ENCODE measurements at places on chromosomes 4 and X.

- no peak for DNase-seq
Measured at GRCh38 chr4:151671541-151672059, 89.2 kb downstream of the GATB start.

GRCh38 chr4:110815950-110816349 lies 193.1 kb upstream of the PITX2 start:
- DNase-seq: no peak

GRCh38 chrX:100413229-100413628 lies 3.2 kb upstream of the PCDH19 start:
- no peak for DNase-seq

- no peak for DNase-seq
Measured at GRCh38 chrX:40496728-40497127, 84.0 kb upstream of the ATP6AP2 start.

DNA sequence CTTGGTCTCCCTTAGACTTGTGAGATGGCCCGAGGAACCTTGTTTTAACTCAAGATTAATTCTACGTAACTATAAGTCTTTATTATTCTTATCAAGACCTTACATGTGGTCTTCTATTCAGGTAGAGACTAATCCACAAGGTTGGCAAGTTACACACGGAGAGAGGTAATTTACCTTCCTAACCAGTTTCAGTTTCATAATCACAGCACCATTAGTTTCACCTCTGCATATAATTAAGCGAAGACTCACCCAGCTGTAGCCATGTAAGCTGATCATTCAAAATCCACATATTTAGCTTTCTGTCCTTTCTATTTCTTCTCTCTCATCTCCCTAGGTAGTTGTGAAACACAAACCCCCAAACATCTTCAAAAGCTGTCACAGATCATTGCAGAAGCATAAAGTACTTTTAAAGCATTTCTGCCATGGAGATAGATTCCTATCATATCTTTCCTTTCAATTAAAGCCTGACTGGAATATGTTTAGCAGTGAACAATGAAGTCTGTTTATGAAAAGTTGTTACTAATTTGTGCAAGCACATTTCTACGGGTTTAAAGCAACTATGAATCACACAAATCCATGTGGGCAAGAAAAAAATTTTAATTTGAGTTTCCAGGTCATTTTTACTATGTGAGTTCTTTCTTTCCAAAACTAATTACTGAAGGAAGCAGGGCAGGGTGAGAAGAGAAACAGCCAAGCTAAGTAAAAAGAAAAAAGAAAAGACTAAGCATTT lies 78.5 kb downstream of the BTC start:
- DNase-seq: no peak

GRCh38 chrX:65528705-65529340 lies 5.8 kb downstream of the LAS1L start:
- DNase-seq: no peak

GRCh38 chr4:28879178-28879577 lies 1841.0 kb upstream of the PCDH7 start:
- no peak for DNase-seq

GRCh38 chr4:143558286-143558685 lies 44.8 kb downstream of the SMARCA5 start:
- no peak for DNase-seq

- no peak for DNase-seq
Measured at GRCh38 chr4:61425315-61425714, 225.2 kb downstream of the ADGRL3 start.

DNA sequence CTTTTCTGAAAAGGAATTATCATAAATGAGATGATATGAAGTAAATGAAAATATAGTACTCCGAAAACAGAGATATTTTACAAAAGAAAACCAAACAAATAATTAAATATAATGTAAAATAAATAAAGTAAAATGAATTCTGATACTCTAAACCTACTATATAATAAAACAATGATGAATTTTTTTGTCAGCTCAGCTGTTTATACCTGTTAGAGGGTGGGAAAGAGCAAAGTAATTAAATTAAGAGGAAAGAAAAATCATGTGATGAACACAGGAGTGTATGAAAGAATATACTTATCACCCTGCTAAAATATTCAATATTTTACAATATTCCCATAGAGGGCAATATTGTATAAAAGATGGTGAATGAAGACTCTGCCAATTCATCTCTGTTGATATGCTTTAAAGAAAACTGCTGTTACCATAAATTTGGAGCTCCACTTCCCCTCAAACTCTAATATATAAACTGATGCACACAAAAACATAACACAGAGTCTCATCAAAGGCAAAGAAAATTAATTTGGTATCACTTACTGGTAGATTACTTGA lies 6.5 kb upstream of the NDST4 start:
- no peak for DNase-seq

DNA sequence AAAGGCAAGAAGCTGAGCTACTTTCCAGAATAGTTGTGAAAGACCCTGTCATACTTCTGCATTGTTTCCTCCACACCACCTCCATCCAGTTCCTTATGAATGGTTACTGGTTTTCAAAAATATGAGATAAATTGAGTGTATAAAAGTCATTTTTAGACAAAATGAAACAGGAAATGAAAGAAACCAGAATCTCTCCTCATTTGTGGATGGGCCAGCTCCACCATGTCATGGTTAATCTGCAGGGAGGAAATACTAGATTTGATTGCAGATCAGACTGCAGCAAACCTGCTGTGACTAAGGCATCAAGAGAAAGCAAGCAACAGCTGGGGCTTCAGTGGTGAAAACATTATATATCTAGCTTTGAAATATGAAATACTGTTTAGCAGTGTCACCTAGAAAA lies 23.8 kb downstream of the F9 start:
- no peak for DNase-seq

- DNase-seq: peak; percentile 40
Measured at GRCh38 chrX:138711399-138712347, at the start of gene FGF13. Gene FGF13 (minus strand): TSS chrX:138711717. CDS start chrX:138711003, 714 bp downstream.

- no peak for DNase-seq
Measured at GRCh38 chrX:43953218-43953617, 20.0 kb downstream of the NDP start.

DNA sequence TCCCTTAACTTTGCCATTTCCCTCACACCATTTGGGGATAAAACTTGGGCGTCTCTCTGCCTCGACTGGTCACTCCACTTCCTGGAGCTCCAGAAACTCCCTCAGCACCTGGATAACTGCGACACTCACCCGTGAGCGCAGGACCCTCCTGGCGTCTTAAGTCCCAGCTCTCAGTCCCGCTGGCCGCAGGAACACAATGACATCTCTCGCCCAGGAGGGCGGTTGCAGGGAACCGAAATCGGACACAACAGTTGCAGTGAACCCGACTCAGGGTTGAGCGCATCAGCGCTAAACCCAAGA lies 370.9 kb upstream of the SMIM31 start:
- DNase-seq: no peak

- DNase-seq: no peak
Measured at GRCh38 chr4:101306225-101306624, 41.1 kb downstream of the PPP3CA start.

- no peak for DNase-seq
Measured at GRCh38 chr4:138263247-138263816, 21.2 kb upstream of the SLC7A11 start.

DNA sequence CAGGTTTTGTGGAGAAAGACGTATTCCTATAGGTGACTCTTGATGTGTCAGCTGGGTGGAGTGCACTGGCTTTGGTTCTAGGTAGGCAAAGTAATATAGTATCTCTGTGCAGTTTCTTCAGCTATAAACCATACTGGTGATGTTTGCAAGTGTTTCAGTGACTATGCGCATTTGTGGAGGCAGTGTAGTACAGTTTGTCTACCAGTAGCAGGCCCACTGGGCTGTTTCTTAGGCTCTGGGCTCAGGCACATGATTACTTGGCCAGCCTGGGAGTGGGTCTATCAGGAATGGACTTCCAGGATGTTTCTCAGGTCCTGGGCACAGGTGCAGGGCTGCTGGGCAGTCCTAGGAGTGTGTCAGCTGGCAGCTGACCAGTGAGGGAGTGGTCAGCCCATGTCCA lies 51.9 kb upstream of the INTU start:
- DNase-seq: no peak

- no peak for DNase-seq
Measured at GRCh38 chr4:109164011-109164410, 138.4 kb downstream of the COL25A1 start.

GRCh38 chr4:78565971-78566372 lies 14.4 kb downstream of the ANXA3 start:
- DNase-seq: no peak

DNA sequence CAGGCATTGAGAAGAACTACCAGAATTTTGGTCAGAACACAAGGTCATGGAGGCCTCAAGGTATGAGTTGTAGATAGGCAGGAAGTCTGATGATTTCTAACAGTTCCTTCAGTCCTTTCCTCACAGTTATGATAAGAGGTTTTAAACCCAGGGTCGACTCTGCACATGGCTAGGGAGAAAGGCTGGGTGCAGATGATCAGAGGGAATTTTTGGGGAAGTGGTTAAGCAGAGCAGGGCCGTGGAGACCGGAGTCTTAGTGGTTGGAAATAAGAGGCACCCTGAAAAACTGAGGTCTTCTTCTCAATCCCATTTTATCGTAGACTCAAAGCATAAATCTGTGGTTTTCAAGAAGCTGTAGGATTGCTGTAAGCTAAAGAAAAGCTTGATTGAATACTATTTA lies 118.5 kb upstream of the ANK2 start:
- no peak for DNase-seq

DNA sequence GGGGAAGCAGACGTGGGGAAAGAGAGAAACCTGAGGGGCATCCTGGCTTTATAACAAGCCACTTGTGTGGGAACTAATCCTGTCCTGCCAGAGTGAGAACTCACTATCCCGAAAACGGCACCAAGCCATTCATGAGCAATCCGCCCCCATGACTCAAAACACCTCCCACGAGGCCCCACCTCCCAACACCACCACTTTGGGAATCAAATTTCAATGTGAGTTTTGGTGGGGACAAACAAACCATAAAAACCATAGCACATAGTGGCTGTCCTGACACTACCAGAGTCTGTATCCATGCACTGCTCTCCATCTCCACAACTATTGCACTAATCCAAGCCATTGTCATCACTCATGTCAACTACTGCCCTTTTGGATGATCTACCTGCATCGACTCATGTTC lies 28.5 kb upstream of the SEPTIN6 start:
- no peak for DNase-seq

GRCh38 chr4:78651250-78651860 lies 99.8 kb downstream of the ANXA3 start:
- DNase-seq: no peak

- DNase-seq: no peak
Measured at GRCh38 chrX:141405486-141405852, 163.2 kb upstream of the SPANXC start.

- DNase-seq: no peak
Measured at GRCh38 chrX:24398766-24399165, 38.3 kb downstream of the SUPT20HL1 start.

DNA sequence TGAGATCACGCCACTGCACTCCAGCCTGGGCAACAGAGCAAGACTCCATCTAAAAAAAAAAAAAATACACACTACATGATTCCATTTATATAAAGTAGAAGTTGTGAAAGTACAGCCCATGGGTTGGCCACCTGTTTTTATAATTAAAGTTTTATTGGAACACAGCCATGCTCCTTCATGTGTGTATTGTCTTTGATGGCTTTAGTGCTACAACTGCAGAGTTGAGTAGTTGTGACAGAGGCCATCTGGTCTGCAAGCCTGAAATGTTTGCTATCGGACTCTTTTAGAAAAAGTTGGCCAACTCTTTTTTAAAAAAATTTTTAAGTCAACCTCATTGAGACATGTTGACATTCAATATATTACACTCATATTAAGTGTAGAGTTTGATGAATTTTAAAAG lies 41.2 kb upstream of the DUSP21 start:
- DNase-seq: no peak

DNA sequence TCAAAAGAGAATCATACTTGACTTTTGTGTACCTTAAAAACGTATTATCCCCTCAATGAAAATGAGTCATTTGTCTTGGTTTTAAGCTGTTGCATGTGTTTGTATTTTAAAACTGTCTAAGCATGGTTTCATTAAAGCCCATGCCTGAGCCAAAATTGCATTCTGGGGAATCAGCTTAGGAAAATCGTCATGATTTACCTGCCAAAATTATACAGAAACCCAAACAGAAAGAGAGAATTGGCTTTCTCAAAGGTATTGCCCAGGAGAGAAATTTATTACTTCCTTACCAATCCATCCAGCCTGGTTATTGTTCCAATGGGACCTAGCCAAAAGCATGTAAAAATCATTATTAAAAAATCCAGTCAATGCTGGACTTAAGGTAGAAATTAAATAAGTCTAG lies 37.6 kb downstream of the GPR174 start:
- DNase-seq: no peak

DNA sequence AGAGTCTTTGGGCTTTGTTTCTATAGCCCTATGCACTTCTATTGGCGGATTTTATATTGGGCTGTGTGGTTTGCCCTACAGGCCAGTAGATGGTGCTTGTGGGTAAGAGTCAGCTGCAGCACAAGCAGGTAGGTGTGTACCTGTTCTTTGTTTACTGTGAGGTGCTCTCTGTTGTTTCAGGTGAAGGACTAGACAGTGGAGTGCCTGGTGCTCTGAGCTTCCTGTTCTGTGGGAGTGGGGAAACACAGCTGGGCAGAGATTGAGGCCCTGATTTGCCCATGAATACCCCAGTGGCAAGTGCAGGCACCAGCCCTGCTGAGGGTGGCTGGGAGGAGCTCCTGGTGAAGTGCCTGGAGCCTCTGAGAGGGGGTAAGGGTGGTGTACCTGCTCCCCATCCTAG lies 26.3 kb upstream of the UCP1 start:
- no peak for DNase-seq

DNA sequence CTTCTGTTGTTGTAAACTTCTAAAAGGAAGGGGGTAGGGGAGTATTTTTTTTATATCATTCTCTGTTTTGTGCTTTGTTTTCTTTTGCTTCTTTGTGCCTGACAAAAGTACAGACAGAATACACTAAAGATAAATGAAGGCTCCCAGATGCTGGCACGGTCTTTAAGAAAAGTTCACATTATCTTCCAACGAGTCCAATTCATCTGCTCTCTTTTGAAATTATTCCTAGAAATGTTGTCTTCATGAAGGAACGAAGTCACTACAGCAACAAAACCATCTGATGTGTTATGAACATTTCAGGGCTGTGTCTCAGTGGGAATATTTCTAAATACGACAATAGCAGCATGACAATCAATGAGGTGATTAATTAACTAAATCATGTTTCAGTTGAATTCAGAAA lies 813.8 kb upstream of the HTR2C start:
- DNase-seq: no peak

DNA sequence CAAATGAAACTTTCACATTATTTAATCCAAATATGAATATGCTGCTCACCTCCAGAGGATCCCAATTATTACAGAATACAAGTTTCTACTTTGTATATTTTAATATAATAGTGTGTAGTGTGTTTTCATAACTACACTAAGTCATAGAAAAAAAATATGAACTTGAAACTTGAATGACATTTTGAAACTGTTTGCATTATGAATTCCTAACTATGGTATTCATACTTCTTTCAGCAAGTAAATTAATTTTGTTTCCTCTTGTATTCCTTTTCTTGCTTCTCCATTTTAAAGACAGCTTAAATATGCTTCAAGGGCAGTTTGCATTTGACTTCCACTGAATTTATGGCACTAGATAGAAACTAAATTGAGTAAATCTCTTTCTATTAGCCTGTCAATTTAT lies 177.1 kb downstream of the BMPR1B start:
- DNase-seq: no peak

GRCh38 chrX:146186540-146186939 lies 368.9 kb downstream of the SLITRK2 start:
- no peak for DNase-seq

- DNase-seq: no peak
Measured at GRCh38 chr4:131526686-131527085, 1622.4 kb upstream of the PCDH10 start.

Data from caudate nucleus (tissue), 63 donors.